Stimulated activated CD4-positive, alpha-beta T cell treated with anti-CD3 and anti-CD28 coated beads, TNF-alpha, amount 100 ng/mL, for 24 hours (primary cell): ENCODE measurements at places on chromosomes 2 and 18.

- DNase-seq = no peak
Observed at GRCh38 chr18:33751613-33752221, 173.7 kb downstream of the ASXL3 start.

DNA sequence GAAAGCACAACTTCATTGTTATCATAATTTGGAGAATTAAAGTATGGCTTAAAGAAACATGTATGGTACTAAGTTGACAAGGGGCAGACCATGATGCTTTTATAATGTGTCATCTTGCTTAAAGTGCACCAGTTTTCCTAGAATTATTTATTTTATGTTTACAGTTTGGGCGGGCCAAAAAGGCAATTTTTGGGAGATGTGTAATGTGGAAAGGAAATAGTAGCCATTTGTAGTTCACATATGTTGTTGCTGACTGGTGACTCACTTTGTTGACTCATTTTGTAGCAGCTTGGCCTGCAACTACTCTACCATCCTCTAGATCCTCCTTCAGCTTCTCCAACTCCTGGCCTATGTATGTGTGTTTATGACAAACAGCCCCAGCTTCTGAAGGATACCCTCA, 7.7 kb downstream of the ZSCAN30 start:
- no peak for DNase-seq

DNA sequence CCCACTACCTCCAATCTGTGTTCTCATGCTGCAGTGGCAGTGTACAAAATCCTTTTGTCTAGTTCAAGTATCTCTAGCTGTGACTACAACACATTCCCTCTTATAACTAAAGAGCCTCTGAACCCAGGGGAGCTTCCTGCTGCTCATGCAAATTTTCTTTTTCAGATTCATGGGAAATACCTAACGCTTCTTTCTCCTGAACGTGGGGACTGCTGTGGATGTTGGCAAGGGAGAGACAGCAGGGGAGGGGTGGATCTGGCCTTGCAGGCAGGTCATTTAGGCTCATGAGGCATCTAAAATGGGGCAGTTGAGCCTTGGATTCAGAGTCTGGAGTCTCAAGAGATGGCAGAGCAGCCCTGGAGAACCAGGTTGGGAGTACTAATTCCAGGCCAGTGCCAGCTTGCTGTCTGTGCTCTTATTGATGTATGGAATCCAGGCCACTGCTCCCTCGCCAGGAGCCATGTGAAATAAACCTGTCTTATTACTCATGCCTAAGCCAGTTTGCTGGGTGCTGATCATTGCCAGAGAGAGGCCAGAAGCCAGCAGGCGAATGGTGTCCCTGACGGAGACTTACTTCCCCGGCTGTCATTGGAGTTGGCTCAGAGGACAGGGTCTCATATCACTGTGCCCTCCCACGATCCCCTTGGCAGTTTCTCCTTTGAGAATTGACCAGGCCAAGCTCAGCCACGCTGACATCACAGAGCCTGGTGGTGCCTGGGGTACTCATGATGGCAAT, 29.2 kb upstream of the TNP1 start:
- DNase-seq = no peak

DNA sequence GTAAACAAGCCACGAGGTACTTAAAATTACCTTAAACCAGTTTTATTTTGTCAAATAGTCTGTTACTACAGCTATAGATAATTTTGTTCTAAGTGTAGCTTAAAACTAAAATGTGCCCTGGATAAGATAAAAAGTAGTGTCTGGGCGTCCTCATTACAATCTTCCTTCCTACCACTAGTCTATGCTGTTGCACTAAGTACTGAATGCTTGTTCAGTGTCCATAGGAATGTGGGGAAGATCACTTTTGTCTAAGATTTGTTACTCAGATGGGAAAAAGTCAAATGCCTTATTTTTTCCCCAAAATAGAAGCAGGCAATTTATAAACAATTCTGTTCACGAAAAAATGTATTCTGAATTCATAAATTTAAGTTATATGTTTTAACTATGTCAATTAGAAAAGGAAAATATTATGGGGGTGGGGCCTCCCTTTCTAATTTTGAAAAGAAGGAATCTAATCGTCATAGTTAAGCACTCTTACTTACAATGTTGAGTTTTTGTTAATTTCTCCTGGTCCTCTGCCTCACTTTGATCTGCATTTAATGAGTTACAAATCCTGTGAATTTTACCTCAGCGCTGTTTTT, 140.4 kb upstream of the VRK2 start:
- DNase-seq = no peak

- peak; percentile 28 for DNase-seq
Observed at GRCh38 chr2:28621172-28622100, 125.6 kb downstream of the PLB1 start.

DNA sequence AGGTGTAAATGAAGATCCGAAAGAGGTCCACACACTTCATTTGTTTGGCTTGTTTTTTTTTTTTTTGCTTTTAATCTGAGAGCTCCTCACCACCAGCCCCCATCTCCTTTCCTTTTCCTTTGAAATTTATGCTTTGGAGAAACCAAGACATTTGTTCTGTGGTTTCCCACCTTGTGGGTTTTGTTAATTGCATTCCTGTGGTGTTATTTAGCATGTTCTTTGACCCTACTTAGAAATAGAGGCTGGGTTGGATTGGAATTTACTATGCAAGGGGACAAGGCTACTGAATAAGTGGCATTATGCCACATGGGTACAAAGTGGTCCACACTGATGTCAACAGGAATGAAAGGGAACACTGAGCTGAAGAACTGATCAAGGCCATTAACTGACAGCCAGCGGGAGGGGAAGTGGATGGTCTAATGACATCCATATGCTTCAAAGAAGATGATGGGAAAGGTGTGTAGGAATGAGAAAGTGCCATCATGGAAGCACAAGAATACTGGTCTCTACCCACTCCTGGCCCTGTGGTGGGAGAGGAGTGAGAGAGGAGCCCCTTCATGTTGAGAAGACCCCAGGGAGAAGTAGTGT, 8.9 kb downstream of the CCL20 start:
- no peak for DNase-seq

DNA sequence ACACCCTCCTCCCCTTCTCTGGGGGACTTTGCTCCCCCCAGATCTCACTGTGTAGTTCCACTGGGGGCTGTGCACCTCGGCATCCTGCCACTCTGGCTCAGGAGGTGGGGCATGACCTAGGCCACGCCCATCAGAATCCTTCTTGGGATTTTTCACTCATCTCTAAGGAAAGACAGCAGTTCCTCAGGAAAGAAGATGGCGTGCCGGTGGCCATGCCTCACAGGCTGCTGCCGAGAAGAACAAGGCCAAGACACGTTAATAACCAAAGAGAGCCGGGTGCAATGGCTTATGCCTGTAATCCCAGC, 3.2 kb downstream of the NMUR1 start:
- no peak for DNase-seq

GRCh38 chr2:165277860-165278656, 38.8 kb downstream of the SCN2A start:
- no peak for DNase-seq

- no peak for DNase-seq
Observed at GRCh38 chr18:13139885-13140450, 78.6 kb upstream of the LDLRAD4 start.

- DNase-seq = no peak
Observed at GRCh38 chr2:119352357-119352756, 14.3 kb downstream of the C2orf76 start.

DNA sequence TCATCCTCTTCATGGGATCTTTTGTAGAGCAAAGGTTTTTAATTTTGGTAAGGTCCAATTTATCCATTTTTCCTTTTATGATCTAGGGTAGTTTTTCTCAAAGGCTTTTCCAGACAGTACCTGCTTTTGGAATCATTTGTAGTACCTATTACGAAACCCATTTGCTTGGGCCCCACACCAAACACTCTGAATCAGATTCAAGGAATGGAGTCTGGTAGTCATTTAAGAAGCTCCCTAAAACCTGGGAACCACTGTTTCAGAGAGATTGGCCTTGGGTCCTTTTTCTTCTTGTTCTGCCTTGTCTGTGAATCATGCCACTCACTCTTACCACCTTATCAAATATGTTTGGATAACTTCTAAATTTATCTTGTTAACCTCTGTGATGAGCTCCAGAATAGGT, 40.3 kb downstream of the OSBPL6 start:
- no peak for DNase-seq

DNA sequence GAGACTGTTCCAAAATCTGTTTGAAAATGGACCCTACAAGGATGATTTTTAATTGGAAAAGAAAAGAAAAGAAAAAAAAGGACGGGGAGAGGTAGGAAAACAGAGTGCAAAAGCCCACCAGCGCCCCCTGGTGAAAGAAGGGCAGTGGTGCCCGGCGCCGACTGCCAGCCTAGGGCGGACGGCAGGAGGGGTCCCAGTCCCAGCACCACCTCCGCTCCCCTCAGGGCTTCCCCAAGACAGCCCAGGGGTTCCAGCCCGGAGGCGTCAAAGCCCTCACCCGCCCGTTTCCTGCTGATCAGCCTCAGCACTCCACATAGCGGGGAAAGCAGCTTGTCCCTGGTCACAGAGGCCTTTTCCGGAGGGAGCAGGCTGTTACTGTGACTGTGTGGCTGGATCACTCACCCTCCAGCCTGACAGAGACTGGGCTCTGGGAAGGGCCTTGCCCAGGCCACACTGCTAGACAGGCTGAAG, 213.9 kb downstream of the TFCP2L1 start:
- DNase-seq = no peak

DNA sequence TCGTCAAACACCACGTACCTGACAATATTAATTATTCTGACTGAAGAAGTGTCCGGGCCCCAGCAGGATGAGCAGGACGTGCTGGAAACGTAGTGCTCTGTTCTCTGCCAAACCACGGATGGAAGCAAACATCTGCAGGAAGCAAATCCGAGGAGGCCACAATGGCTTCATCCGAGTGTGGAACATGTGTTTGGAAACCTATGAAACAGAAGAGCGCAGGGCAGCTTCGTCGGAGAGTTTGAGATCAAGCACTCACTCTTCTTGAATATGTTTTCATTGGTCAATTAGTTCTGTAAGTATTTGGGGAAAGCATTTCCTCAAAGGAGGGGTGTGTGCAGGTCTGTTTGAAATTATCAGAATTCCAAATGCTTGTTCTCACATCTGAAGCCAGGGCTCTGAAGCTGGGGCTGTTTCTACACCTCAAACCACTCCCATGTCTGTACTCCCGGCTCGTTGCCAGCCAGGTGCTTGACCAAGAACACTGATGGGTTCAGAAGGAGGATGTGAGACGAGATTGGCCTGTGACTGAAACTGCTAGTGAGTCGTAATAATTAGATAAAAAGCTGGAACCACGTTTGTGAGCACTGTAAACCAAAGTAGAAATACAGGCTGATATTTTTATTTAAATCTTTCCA, 356.6 kb upstream of the SALL3 start:
- DNase-seq = no peak

DNA sequence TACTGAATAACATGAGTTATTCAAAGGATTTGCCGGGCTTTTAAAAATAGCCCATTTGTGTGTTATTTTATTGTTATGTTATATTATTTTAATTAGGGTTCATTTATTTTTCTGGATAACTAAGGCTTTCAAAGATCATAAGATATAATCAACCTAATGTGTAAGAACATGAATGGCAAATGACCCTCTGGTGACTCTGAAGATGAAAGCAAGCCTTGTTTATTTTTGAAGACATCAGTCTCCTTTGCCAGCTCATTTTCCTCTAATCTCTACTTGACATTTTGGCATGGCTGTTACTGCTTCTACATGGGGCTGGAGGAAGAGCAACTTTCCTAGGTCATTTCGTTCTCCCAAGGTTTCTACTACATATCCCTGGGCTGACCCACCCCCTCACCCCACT, 10.6 kb downstream of the FAP start:
- no peak for DNase-seq

GRCh38 chr18:51541230-51541629, 343.7 kb upstream of the MEX3C start:
- DNase-seq = no peak

DNA sequence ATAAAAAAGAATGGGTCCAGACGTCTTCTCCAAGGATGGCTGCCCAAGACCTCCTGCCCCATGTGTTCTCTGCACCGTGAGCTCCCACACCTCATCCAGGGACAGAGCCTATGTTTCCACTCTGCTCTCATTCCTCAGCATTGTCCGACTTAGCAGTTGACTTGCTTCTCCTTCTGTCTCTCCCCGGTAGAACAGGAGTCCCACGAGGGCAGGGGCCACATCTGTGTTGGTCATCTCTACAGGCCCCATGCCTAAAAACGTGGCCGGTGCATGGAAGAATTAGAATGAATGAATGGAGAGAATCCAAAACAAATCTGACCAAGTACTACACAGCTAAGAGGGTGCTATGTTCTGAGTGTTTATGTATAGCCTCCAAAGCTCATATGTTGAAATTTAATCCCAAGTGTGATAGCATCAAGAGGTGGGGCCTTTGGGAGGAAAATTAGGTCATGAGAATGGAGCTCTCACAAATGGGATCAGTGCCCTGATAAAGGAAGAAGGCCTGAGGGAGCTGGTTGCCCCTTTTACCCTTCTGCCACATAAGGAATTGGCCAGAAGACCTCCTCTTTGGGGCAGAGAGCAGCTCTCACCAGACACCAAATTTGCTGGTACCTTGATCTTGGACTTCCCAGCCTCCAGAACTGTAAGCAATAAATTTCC, 55.9 kb downstream of the FAM178B start:
- DNase-seq = no peak
